CD4-positive, alpha-beta T cell treated with Interleukin-17A for 1 hour (primary cell): ENCODE measurements at places on chromosomes 12 and 14.

GRCh38 chr14:60276347-60276746 is 27.3 kb downstream of the PPM1A start:
- no peak for DNase-seq

DNA sequence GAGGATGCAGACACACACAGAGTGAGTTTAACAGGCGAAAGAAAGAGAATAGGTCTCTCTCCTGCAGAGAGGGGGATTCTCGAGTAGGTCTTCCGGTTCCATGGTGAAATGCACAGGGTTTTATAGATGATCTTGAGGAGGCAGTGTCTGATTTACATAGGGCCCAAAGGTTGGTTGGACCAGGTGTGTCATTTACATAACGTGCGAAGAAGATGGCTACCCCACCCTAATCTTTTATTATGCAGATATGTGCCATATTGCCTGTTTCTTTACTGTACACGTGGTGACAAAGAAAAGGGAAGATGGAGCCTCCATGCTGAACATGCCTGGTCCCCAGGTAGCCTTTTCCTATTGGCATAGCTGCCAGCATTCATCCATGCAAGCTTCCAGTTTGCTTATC is 219.8 kb downstream of the CRADD start:
- no peak for DNase-seq

- no peak for DNase-seq
Measured at GRCh38 chr12:105032703-105033357, 46.7 kb downstream of the NOPCHAP1 start.

GRCh38 chr12:105083031-105083430 is 1.2 kb downstream of the ALDH1L2 start:
- DNase-seq = no peak

- DNase-seq = no peak
Measured at GRCh38 chr12:10779103-10779502, 23.3 kb downstream of the TAS2R7 start.

GRCh38 chr14:52021957-52022600 is 32.7 kb downstream of the RTRAF start:
- no peak for DNase-seq

- DNase-seq = no peak
Measured at GRCh38 chr12:82027612-82028011, 268.5 kb upstream of the PPFIA2 start.

- DNase-seq = no peak
Measured at GRCh38 chr12:4252601-4253000, 21.0 kb upstream of the CCND2 start.

DNA sequence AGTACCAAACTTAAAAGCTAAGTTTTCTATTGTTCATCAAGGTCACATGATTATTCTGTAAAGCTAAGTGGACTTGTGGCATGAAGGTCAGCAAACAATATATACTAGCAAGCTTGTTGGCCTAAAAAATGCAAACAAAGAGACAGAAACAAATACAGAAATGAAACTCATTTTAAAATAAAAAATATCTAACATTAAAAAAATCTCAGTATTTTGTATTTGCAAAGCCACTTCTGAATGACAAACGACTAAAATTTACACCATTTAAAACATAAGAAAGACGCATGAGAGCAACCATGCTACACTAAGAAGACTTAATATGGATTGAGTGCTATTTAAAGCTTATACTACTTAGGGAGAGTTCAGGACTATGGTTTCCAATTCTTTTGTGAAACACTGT is 72.8 kb upstream of the BBS10 start:
- DNase-seq = no peak

DNA sequence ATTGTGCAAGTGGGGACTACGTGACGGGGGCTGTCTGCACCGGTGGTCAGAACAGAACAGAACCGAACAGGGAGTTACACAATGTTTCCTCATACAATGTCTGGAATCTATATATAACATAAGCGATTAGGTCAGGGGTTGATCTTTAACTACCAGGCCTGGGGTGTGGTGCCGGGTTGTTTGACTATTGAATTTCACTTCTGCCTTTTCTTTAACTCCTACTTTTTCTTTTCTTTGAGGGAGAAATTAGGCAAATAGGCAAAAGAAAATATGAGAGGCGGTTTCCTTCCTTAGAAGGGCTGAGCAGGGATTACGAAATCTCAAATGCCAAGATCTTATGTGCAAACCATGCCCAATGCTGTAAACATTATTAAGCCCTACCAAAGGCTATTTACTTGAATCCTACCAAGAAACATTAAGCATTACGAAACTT is 140.3 kb downstream of the SLC38A6 start:
- DNase-seq = no peak

- peak; percentile 56 for DNase-seq
Measured at GRCh38 chr12:102043928-102044327, 17.9 kb downstream of the WASHC3 start.

GRCh38 chr12:113136128-113136989 is 798 bp upstream of the RASAL1 start:
- DNase-seq = peak; percentile 60

GRCh38 chr12:7916936-7917335 is 19.1 kb downstream of the SLC2A3 start:
- DNase-seq = no peak
